ENCODE measurements at places on chromosomes 3 and 15.
A peak's percentile ranks its signal among the peaks of the same experiment; 100 is the strongest.

- no peak for DNase-seq
Observed at GRCh38 chr15:49610157-49610918, 10.3 kb downstream of the FAM227B start.

DNA sequence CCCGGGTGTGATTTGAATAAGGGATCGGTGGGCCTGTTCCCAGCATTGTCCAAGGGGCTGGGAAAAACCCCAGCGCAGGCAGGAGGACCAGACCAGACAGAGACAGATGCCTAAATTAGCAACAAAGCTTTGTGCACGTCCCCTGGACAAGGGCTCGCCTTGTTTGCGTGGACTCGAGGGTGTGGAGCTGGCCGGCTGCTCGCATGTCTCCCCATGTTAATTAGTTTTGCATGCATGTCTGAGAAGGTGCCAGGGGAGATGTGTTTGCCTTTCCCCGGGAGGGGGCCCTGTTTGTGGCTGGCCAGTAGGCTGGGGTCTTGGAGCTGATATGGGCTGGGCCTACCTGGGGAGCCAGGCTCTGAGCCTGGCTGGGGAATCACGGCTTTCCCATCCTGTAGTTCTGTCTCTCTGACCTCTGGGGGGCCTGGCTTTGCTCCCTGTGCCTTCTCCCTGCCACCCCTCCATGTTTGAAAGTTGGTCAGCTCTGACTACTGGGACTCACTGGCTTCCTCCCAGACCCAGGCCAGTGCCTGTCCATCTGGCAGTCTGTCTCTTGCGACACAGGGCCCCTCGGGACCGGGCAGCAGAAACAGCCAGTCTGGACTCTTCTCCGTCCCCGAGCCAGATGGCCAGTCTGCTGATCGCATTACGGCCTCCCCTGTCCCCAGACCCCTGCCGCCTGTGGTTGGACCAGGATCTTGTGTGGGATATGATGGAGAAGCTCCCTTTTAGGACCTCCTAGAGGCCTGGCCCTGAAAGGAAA is 55.4 kb upstream of the POLG start:
- peak; percentile 94 for DNase-seq

GRCh38 chr3:153284282-153284938 is 122.4 kb downstream of the RAP2B start:
- no peak for DNase-seq

DNA sequence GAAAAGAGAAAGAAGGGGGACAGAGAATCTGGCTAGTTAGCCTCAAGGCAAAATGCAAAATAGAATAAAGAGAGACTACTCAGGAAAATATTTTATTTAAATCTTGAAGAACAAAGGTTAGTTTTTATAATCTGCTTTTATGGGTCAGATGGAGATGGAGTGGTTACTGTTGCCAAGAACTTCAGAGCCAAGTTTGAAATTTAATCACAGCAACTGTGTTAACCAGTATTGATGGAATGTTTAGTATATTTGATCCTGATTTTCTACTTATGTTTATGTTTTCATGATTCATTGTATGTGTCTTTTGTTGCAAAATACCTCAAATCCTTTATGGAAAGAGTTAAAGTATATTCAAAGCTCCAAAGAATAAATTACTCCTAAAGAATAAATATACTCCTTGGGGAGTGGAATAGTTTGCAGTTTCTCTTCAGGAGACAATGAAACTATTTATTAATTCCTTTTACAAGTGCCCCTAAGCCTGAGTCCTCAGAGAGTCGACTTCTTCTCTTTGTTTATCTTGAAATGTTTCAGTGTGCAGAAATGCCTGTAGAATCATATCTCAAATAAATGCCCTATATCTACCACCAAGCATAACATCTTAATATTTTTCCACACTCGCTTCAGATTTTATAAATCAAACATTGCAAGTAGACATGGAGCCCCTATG is 60.9 kb upstream of the THSD4 start:
- no peak for DNase-seq

GRCh38 chr3:49132437-49133225 is at the start of gene LAMB2:
Gene LAMB2, minus strand, starts transcription at chr3:49133050. Its CDS starts 183 bp downstream, at chr3:49132867.
- DNase-seq: peak; percentile 63

DNA sequence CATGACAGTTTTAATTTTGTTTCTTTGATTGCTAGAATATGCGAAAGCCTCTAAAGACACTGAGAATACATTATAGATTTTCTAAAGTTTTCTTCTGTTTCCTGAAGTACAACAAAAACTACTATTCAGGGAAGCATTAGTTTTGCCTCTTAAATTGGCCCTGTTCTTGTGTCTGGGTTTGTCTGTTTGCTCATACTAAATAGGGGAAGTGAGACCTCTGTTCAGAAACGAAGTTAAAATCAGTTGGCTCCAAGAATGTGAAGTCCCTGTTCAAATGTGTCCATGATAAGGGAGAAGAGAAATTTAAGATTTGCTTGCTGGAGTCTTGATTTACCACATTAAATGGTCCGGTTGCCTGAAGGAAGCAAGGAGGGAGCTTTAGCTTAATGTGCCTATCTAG is 327.3 kb upstream of the GBE1 start:
- no peak for DNase-seq

GRCh38 chr3:194306109-194306686 is 44.9 kb downstream of the CPN2 start:
- DNase-seq: peak; percentile 36
